ENCODE measurements at places on chromosomes 7 and 10.

GRCh38 chr10:117352724-117353123, 22.5 kb downstream of the PDZD8 start:
- no peak for DNase-seq

GRCh38 chr7:43104874-43105520, 7.5 kb upstream of the HECW1 start:
- no peak for DNase-seq

DNA sequence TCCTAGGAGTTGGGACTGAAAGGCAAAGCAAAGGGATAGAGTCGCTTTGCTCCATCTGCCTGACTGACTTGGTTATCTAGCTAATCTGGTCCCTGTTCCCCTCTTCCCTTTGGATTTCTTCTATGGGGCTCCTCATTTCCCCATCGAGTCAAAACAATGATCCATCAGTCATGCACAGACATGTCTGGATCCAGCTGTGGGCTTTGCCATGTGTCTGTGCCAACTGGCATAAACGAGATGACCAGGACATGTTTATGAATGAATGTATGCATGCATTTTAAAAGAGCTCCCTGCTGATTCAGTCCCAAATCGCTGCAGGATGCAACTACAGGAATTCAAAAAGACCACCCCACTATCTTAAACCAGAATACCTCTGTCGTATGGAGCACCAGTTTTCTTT, 122.0 kb downstream of the ARL4A start:
- no peak for DNase-seq

DNA sequence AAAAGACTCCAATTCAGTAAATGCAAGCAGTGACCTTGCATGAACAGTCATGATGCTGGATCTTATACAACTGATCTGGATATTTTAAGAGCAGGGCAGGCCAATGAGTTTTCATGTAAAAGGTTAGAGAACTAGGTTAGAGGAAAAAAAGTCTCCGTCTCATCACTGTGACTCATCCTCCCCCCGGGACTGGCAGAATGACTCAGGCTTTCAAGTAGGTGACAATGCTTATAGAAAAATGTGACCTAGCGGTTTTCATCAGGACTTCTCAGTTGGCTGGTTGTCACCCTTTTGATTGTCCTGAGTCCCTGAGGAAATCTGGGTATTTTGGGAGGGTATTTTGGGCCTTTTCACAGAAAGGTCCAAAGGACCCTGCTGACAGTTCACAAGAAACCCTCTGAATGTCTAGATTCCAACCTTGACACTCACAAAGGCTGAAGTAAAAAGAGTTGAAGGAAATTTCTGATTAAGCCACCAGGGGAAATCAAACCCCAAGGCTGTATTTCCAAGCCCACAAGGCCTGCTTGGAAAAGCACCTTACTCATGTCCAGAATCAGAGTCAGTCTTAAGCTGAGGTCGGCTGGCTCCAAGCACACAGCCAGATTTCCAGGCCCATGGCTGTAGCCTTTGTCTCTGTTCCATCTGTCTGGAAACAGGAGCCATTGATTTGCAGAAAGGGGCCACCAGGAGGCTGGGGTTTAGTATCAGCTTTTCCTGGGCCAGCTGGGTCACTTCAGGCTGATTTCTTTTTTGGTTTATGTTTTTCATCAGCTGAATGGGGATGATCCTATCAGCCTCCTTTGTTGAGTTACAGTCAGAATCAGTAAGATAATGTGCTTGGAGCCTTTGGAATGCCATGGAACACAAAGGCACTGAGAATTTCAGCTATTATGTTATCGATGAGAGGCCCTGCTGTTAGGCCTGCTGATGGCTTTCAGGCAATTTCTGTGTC, 226.4 kb upstream of the HABP2 start:
- DNase-seq = peak; percentile 12

DNA sequence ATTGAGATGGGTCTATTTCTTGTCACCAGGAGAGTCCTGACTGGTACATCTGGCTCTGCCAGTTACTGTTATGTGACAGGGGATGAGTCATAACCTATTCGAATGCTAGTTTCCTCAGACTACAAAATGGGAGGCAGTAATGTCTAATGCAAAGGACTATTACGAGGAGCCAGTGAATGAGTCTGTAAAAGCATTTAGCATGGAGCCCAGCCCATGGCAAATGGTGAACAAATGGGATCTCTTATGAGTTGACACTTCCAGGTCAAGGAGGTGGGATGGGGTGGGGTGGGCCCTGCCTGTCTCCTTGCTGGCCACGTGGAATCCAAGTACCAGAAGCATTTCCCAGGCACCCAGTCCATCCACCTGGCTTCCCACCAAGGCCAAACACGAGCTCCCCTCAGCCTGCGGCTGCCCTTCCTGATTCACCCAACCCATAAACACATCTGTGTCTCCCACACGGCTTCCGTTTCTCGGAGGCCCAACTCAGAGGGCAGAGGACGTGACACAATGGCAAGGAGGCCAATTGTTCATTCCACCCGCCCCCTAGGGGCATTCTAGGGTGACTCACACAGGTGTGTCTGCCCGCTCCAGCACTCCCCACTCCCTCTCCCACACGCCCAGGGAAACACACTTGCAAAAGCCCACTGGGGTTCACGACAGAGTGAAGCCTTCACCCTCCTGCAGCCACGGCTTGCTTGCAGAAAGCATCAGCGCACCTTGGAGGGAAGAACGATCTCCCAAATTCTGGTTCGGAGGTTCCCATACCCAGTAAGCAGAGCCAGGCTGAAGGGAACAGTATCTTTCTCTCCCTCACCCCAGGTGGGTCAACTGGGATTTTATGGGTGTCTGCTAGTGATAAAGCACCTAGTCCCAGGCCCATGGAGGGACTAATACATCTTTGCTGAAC, 109.8 kb downstream of the SH3PXD2A start:
- no peak for DNase-seq

DNA sequence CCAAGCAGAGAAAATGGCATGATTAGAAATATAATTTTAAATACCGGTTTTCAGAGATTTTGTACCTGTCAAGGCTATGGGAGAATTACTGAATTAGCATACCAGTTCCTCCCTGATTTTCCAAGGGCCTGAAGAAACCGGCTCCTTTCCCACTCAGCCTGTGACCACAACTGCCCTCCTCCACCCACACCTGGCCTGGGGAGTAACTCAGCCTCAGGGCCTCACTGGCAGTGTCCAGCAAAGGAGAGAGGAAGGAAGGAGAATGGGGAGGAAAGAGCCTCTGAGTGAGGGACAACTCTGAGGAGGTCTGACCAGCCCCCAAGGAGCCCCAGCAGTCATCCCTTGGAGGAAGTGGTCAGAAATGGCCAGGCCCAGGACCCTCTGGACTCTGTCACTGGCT, 98.0 kb upstream of the LYZL2 start:
- DNase-seq = no peak

- DNase-seq = no peak
Observed at GRCh38 chr10:120262857-120263547, 194.0 kb upstream of the PLPP4 start.

- DNase-seq = no peak
Observed at GRCh38 chr7:70795948-70796347, 336.0 kb upstream of the GALNT17 start.

DNA sequence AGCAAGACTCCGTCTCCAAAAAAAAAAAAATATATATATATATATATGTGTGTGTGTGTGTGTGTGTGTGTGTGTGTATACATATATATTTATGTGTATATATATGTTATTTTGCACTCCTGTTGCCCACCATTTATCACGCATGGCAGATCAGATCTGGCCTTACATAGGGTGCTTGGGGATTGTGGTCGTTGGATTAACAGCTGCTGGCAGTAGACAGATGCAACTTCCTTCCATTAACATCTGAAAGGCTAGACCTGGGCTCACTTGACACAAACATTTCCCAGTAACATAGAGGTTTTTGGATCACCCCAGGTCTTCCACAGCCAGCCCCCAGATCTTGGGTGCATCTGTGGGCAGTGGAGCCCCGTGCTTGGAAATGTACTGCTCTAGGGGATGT, 40.8 kb upstream of the DLD start:
- no peak for DNase-seq

GRCh38 chr10:63200431-63200830, 67.3 kb downstream of the NRBF2 start:
- DNase-seq = no peak

DNA sequence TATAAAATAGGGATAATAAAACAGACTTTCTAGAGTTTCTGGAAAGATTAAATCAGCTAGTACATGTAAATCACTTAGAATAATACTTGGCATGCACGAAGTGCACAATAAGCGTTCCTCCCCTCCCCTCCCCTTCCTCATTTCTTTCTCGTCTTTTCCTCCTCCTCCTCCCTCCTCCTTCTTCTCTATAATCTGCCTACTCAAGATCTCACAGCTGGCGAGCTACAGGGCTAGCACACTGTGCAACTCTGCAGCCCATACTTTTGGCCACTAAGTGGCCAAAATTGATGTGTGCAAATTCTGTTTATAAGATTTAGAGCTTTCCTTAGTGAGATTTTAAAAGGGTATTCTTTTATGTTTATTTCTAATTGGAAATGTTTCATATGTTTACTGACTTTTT, 565.3 kb downstream of the PHTF2 start:
- no peak for DNase-seq

DNA sequence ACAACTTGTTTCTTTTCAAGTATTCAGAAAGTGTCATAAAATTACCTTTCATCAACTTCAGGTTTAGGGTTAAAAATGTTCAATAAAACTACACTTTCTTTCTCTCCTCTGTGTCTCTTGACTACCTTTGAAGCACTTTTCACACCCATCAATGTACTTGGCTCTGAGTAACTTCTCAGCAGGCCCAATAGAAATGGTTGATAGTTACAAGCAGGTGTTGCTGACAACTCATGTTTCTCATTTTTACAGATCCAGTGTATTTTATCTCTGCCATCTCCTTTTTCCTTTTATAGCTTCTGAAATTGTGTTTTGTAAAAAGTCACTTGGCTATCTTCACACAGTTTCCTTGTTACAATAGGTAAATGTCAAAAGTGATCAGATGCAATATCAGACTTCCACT, 348.0 kb downstream of the PHTF2 start:
- DNase-seq = no peak

DNA sequence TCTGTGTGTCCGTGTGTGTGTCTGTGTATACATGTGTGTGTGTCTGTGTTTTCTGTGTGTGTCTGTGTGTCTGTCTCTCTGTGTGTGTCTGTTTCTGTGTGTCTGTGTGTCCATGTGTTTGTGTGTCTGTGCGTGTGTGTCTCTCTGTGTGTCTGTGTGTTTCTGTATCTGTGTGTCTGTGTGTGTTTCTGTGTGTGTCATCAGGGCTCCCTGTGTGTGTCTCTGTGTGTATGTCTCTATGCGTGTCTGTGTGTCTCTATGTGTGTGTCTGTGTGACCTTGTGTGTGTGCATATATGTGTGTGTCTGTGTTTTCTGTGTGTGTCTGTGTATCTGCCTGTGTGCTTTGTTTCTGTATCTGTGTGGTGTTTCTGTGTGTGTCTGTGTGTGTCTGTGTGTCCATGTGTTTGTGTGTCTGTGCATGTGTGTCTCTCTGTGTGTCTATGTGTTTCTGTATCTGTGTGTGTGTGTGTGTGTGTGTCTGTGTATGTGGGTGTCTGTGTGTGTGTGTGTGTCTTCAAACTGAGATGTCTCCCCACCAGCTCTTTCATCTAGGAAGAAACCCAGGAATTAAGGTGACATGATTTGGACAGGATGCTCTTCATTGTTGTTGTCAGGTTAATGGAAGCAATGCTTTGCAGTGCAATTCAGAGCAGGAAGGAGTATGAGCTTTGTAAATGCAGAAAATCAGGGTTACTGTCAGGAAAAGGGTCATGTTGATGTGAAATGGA, 20.7 kb upstream of the PPIF start:
- DNase-seq = no peak

DNA sequence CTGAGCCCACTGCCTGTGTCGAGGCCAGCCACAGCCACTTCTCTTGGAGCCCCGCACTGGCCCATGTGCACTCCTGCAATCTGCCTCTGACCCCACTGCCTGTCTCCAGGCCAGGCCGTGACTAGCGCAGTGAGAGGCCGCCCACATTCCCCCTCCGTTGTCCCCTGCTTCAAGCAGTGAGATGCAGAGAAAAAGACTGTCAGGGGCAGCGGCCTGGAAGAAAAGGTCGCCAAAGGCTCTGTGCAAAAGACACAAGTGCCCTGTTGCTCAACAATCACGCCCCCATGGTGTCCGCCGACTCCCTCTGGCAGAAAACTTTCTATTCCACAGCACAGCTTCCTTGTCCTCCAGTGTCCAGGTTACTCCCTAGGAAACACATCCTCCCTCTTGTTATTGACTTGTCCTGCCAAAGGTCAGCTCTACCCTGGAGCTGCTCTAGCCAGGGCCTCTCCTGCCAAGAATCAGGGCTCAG, 9.9 kb downstream of the FAM131B start:
- no peak for DNase-seq

GRCh38 chr10:68561865-68562649, 1.9 kb downstream of the TET1 start:
- DNase-seq = no peak

- no peak for DNase-seq
Observed at GRCh38 chr10:61761825-61762217, 99.1 kb downstream of the CABCOCO1 start.

- DNase-seq = no peak
Observed at GRCh38 chr10:34180749-34181148, 634.3 kb downstream of the PARD3 start.

GRCh38 chr10:126569513-126570244, 100.8 kb downstream of the C10orf90 start:
- no peak for DNase-seq

GRCh38 chr7:84250452-84250851, 55.9 kb upstream of the SEMA3A start:
- no peak for DNase-seq

- no peak for DNase-seq
Observed at GRCh38 chr10:102394801-102395399, 605 bp upstream of the NFKB2 start.

DNA sequence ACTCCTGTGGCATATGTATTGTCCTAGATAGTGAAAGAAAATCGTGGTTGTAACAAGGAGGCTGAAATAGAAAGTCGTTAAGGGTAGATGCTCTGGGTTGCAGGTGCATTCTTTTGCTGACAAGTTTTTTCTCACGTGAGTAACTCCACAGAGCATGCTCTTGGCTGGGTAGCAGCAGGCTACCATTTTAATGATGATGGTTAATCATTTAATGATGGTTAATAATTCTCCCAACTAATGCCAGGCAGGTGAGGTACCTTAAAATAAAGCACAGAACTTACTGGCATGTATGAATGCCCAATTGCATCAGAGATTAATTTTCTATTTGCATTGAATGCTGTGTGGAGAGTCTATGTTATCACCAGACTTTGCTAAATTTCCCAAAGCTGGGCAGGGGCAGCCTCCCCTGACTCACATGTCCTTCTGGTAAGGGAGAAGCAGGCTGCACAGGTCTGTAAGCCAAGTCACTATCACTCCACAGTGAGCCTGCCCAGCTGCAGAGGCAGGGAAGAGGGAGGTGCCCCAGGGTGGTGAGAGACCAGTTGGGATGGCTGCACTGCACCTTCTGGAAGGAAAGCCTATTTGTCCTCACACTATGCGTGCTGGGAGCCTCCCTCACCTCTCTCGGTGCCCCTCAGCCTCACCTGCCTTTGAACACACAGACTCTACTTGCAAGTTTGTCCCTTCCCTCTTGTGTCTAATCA, 287.0 kb upstream of the IGFBP3 start:
- DNase-seq = no peak

Measured in GM19239 (cell line).